ENCODE measurements at places on chromosomes 4 and X.

- no peak for DNase-seq
Observed at GRCh38 chrX:120759685-120760084, 116.0 kb downstream of the CT47B1 start.

- DNase-seq, result no peak
Observed at GRCh38 chrX:68808686-68809357, 20.0 kb upstream of the EFNB1 start.

DNA sequence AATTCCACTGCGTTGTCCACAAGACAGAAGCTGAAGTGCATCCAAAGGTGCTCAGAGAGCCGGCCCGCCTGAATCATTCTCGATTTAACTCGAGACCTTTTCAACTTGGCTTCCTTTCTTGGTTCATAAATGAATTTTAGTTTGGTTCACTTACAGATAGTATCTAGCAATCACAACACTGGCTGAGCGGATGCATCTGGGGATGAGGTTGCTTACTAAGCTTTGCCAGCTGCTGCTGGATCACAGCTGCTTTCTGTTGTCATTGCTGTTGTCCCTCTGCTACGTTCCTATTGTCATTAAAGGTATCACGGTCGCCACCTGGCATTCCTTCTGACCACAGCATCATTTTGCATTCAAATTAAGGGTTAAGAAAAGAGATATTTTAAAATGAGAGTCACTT, 115.5 kb downstream of the NFKB1 start:
- DNase-seq, result no peak

DNA sequence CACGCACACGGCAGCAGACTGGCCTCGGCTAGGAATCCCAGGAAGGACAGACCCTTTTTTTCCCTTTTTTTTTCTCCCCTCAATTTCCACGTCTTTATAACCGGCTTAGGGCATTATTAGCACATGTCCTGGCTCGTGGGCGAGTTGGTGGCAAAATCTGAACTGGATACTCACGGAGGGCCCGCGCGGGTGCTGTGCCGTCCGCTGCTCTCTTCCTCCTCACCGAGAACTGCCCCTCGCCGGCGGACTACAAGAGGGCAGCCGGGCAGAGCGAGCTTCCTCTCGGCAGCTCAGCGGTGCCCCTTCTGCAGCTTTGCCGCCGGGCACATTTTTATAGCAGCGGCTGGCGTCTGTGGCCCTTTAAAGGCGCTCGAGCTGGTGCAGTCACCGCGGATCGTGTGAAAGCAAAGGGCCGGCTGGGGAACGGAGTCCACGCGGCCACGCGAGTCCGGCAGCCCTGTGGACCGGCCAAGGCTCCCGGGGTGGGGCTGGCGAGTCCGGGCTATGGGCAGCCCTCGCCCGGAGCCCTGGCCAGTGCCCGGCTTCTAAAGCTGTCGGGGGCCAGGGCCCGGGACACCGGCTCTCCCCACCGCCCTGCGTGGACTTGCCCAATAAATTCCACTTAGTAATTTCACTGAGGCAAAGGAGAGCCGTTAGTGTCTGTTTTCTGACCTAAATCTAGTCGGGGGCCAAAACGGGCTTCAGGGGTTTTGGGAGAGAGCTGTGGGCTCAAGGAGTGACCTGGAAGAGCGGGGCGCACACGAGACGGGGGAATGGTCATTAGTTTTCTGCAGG, 1.3 kb upstream of the CITED1 start:
- no peak for DNase-seq

GRCh38 chr4:22848332-22848731, 155.6 kb downstream of the GBA3 start:
- DNase-seq, result no peak

GRCh38 chr4:164412246-164412645, 341.7 kb upstream of the SMIM31 start:
- no peak for DNase-seq

DNA sequence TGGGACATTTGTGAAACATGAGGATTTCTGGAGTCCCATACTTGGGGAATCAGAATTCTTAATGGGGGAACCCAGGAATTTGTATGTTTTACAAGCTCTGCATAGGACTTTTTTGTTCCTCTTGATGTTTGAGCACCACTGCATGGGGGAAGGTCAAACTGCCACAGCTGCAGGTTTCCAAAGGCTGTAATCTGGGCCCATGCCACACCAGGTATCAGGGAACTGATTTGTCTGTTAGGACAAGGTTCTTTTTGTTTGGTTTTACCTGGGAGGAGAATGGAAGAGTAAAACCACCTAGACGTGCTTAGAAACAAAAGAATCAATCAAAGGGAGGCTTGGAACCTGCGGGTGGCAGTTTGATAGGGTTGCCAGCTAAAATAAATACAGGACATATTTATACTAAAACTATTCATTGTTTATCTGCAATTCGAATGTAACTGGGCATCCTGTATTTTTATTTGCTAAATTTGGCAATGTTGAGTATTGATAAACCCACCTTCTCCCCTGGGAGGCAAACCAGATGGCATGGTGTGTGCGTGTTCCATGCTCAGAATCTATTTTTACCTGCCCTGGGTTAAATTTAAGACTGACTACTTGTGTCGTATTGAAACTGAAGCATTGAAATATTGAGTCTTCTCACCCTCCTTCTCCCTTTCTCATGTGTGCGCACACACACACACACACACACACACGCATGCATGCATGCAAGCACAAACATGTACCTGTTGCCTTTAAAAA, 63.7 kb downstream of the TMEM164 start:
- no peak for DNase-seq

- DNase-seq, result no peak
Observed at GRCh38 chrX:8849458-8849857, 48.3 kb upstream of the FAM9A start.

DNA sequence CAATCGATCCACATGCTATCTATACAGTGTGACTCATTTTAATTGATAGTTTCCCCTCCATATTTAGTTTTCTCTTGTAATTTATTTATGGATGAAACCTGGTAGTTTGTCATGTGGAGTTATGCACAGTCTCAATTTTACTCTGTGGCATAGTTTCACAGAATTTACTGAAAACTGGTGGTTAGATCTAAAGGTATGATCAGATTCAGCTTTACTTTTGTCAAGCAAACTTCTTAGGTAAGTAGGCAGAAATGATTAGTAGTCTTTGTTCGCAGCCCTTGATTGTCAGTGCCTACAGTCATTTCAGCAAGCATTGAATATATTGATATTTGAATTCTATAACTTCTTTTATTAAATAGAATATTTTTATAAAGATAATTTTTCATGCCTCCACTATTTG, 2.5 kb downstream of the ADD1 start:
- no peak for DNase-seq

Measured in stimulated activated CD4-positive, alpha-beta T cell treated with anti-CD3 and anti-CD28 coated beads, TNF-alpha, amount 100 ng/mL, for 4 hours (primary cell).